GM20000 (cell line): ENCODE measurements at places on chromosomes 13 and 19.

DNA sequence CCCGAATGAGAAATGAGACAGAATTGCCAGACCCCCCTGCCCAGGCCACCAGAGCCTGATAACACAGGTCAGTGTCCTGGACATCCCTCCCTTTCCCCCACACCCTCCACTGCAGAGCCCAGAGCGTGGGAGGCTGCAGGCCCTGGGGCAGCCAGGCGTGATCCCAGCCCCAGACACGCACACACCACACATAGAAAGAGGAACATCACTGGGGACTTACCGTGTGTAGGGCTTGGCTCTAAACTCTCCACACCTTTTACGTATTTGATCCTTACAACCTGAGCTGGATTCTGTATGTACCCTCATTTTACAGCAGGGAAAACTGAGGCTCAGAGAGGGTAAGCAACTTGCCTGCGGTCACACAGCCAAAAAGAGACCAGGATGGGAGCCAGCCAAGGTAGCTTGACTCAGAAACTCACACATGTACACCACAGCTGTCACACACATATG, 334 bp upstream of the ANGPTL6 start:
- peak; percentile 75 for DNase-seq

DNA sequence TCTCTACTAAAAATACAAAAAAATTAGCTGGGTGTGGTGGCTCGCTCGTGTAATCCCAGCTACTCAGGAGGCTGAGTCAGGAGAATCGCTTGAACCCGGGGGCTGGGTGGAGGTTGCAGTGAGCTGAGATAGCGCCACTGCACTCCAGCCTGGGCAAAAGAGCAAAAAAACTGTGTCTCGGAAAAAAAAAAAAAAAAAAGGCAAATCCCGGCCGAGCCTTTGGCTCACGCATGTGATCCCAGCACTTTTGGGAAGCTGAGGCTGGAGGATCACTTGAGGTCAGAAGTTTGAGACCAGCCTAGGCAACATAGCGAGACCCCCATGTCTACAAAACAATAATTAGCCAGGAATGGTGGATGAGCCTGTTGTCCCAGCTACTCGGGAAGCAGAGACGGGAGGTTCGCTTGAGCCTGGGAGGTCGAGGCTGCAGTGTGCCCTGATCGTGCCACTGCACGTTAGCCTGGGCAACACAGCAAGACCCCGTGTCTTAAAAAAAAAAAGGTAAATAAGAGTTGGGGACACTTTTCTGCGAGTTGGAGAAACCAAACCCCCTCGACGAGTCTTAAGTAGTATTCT, 574 bp upstream of the GPX4 start:
- no peak for DNase-seq

DNA sequence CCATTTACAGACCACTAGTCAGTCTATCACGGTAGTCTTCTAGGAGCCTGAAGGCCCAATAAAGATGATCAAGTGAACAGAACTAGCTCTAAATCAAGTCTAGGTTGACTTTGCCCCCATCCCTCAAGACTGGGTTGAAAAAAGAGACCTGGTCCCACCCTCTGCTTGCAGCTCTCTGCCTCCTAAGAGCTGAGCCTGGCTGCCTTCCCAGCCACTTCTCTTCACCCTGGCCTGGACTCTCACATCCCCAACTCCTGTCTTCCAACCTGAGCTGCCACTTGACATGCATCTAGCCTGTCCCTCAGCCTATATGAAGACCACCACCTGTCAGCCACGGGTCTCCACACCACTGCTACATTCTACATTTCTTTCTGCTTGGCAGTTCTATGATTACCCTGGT, 99.6 kb downstream of the FOXO1 start:
- DNase-seq, result no peak

DNA sequence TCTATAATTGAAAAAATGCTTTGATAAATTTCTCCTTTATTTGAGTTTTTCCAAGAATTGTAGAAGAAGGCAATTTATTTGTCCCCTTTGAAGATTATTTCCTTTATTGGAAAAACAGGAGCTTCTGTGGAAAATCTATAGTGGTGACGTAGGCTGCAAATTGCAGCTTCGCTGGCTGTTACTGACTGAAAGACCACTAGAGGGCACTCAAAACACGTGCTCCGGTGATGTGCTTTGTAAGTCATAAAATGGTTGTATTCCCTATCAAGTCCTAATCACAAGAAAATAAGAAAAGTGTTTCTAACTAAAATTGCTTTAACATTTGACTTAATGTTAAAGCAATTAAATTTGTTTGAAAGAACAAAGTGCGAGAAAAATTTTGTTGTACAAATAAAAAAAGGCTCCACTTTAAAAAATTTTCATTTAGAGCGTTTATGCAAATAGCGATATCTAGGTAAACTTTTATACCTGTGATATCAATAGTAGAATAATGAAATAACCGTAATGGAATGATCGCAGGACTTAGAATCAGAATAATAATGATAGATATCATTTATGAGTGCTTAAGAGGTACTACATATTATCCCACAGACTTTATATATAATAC, 638.2 kb upstream of the SPRY2 start:
- DNase-seq, result peak; percentile 49

- no peak for DNase-seq
These were observed 1.3 kb downstream of the PALM start for GRCh38 chr19:709965-710571.

GRCh38 chr13:28058866-28059613, 41.3 kb downstream of the FLT3 start:
- DNase-seq, result peak; percentile 34

- DNase-seq, result no peak
These were observed 1.1 kb downstream of the SLC8A2 start for GRCh38 chr19:47470447-47471195.

DNA sequence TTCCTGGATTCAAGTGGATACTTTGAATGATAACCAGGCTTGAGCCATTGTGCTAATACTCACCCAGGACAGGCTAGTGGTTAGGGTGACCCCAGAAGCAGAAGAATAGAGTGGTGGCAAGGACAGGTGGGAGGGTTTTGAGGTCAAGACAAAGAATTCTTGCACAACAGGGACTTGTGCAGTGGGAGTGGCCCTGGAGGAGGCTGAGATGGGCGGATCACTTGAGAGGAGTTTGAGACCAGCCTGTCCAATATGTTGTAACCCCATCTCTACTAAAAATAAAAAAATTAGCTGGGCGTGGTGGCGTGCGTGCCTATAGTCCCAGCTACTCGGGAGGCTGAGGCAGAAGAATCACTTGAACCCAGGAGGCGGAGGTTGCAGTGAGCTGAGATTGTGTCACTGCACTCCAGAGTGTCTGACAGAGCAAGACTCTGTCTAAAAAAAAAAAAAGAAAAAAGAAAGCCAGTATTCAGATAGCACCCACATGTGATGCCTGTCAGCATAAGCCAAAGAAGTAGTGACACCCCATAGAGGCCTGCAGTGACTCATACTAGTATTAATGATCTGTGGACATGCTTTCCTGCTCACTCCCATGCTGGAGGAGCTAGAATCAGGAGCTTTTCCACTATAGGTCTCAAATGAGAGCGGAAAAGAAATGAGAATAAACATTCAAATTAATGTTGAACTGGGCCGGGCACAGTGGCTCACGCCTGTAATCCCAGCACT, 78.7 kb downstream of the RNF17 start:
- no peak for DNase-seq

GRCh38 chr19:5342573-5343201, 2.1 kb upstream of the PTPRS start:
- DNase-seq, result no peak

GRCh38 chr13:75533861-75534260, 3.8 kb downstream of the COMMD6 start:
- no peak for DNase-seq

DNA sequence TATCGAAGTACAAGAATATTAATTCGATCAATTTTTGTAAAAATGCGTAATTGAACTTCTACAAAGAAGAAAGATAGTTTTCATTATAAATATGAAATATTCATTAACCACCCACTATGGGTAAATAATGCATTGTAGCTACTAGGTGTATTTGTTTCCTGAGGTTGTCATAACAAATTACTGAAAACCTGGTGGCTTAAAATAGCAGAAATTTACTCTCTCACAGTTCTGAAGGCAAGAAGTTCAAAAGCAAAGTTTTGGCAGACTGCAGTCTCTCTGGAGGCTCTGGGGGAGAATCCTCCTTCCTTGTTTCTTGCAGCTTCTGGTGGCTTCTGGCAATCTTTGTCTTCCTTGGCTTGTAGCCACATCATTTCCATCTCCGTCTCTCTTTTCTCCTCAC, 99.2 kb upstream of the MIR17HG start:
- DNase-seq, result no peak

DNA sequence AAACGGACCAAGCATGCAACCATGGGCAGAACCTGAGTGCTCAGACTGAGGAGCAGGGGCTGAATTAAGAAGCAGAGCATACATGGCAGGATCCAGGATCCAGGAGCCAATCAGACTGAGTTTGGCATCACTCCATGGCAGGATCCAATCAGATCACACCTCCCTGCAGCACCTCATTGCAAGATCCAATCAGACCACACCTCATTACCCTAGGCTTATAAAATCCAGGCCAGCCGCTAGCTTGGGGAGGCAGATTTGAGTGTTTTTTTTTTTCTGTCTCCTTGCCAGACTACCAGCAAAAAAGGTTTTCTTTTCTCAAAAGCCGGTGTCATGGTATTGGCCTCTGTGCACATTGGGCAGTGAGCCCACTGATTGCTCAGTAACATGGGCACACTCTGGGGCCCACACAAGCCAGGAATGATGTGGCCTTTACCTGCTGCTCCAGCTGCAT, 127.9 kb upstream of the GJB6 start:
- DNase-seq, result no peak

DNA sequence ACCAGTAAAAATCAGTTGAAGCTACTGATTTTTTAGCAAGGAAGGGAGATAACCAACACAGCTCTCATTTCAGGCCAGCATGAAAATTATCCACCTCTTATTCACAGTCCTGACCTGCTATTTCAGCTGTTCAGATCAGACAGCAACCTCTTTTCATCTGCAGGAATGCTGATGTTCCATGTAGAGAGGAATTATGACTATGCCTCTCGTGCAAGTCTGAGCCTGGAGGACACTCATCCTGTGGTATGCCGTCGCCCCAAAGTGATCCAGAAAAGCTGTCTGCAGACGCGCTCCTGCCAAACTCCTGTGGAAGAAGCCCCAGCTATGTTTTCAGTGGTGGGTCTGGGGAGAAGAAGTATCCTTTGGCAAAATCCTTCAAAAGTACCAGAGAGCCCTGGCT, 563.5 kb upstream of the SLITRK1 start:
- DNase-seq, result no peak

- DNase-seq, result no peak
These were observed 213.4 kb downstream of the ABCC4 start for GRCh38 chr13:95087746-95088305.

DNA sequence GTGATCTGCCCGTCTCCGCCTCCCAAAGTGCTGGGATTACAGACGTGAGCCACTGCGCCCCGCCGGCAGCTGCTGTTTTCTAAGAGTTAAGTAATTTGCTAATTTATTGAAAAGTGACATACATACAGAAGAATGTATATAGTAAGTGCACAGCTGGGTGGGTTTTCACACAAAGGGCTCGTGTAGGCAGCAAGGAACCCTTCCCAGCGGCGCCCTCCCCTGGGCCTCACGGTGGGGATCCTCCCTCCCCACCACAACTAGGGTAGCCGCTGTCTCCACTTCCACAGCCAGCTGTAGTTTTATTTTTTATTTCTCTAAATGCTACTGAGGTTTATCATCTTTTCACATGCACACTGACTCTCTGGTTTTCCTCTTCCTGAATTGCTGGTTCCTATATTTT, 64.9 kb downstream of the CRYL1 start:
- DNase-seq, result no peak

- no peak for DNase-seq
These were observed 12.9 kb downstream of the MIPEP start for GRCh38 chr13:23876265-23876664.

- peak; percentile 32 for DNase-seq
These were observed 22.8 kb upstream of the CEACAM20 start for GRCh38 chr19:44552324-44552723.

- no peak for DNase-seq
These were observed 10.2 kb downstream of the PPP1R14A start for GRCh38 chr19:38245826-38246498.

DNA sequence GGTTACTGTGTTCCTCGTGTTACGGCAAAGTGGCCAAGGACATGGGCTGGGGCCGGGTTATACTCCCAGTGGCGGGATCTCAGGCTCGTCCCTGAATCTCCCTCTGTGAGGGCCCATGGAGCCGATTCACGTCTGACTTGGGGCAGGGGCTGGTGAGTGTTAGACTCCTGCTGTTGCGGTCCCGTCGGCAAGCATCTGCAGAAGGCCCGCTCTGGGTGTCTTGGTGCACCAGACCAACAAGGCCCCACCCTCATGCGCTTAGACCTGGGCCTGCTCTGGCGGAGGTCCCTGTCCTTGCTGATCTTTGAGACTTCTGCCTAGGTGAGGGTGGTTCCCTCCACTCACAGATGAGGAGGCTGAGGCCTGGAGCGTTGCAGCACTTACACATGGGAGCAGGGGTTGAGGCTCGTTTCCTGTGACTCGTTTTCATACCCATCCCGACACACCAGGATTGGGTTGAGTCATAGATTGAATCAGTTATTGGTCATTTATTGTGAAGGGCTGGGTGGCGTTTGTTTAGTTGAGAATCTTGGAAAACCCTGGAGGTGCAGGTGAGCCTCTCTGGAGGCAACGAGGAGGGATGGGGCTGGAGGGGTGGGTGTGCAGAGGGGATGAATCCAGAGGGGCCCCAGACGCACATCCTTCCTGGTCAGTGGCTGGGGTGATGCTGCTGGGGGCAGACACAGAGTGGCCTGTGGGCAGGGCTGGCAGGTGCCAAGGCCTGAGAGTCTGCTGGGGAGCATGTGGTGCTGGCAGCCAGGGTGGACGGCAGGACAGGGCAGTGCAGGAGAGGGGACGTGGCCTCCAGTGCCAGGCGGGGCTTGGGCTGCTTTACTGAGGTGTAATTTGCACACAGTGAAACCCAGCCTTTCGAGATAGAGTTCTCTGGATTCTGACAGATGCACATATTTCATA, 4.6 kb downstream of the EPN1 start:
- no peak for DNase-seq

GRCh38 chr13:51067706-51068105, 43.4 kb downstream of the C13orf42 start:
- DNase-seq, result no peak

- no peak for DNase-seq
These were observed 479.1 kb downstream of the OLFM4 start for GRCh38 chr13:53507741-53508140.

- peak; percentile 98 for DNase-seq
These were observed 8.2 kb upstream of the CIRBP start for GRCh38 chr19:1260749-1261537.

DNA sequence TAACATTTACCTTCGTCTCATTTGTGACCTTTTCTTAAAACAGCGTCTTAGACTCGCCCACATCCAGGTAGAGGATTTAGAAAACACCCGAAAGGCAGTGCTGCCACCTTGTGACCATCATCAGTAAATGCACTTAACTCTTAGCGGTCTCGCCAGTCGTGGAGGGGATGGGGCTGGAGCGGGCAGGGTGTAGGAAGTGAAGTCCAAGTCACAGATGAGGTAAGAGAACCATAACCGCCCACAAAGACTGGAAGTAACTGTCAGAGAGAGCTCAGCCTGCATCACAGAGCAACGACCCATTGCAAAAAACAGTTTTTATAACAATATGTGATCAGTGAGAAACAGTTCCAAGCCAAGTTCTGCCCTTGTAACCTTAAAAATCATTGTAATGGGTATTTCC, 10.7 kb upstream of the CEACAM3 start:
- DNase-seq, result peak; percentile 80
